ENCODE measurements at places on chromosomes 3 and 15.

- no peak for DNase-seq
These were observed 255.9 kb upstream of the CMC1 start for GRCh38 chr3:27985369-27986035.

- DNase-seq: no peak
These were observed 21.4 kb downstream of the XPC start for GRCh38 chr3:14156843-14157561.

- DNase-seq: no peak
These were observed 123.8 kb upstream of the PHLDB2 start for GRCh38 chr3:111735243-111735758.

DNA sequence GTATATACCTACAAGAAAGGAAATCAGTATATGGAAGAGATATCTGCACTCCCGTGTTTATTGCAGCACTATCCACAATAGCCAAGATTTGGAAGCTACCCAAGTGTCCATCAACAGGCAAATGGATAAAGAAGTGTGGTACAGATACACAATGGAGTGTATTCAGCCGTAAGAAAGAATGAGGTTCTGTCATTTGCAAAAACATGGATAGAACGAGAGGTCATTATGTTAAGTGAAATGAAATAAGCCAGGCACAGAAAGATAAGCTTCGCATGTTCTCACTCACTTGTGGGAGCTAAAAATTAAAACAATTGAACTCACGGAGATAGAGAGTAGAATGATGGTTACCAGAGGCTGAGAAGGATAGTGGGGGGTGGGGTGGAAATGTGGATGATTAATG is 53.1 kb downstream of the FAM81A start:
- peak; percentile 74 for DNase-seq

DNA sequence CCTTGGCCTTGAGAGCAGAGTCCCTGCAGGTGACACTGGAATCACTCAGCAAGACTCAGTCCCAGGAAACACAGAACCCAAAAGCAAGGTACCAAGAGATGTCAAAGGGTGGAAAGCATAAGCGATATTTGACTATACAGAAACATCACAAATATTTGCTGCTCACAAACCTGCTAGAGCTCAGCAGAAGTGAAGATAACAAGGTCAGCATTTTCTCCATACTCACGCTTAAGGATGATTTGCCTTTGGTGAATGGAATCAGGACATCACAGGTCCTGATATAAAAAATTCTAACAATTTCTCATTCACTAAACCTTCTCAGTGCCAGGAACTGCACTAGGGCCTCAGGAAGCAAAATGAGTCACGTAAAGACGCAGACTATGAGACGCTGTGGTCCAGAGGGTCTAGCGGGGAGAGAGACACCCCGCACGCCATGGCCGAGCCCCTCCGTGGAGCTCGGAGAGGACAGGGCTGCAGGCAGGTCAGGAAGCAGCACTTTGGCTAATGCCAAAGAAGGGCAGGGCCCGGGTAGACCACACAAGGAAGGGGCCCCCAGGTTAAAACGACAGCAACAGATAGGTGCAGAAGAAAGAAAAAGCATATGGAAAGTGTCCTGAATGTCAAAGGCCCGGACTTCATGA is 10.7 kb downstream of the PCSK6 start:
- DNase-seq: no peak

DNA sequence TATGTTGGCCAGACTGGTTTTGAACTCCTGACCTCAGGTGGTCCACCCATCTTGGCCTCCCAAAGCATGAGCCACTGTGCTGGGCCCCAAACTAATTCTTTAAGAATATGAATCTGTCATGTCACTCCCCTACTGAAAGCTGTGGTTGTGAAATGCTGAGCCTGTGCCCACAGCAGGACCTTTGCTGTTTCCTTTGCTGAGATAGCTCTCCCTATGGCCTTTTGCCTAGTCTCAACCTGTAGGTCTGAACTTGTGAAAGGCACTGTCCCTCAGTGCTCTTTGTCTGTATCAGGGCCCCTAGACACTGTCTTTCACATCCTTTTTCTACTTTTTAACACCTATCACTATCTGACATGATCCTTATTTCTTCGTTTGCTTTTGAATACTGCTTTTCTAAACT is 62.7 kb upstream of the CCR4 start:
- DNase-seq: no peak

GRCh38 chr3:69716119-69716518 is 23.1 kb upstream of the MITF start:
- no peak for DNase-seq

DNA sequence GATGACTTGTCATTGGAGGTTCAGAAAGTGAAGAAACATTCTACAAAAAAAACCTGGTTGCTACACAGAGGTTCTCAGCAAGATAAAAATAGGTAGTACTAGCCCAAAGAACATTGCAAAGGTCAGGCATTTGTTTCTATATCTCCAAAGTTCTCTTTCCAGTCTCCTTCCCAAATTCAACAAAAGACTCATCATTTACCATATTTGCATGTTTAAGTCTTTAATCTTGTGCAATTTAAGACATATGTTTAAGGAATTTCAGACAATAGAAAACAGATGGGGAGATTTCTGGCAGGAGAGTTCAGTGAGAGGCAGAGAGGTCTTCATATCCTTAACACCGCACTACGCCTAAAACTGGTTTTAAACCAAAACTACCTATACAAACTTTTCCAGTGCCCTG is 173.8 kb upstream of the THBS1 start:
- no peak for DNase-seq

DNA sequence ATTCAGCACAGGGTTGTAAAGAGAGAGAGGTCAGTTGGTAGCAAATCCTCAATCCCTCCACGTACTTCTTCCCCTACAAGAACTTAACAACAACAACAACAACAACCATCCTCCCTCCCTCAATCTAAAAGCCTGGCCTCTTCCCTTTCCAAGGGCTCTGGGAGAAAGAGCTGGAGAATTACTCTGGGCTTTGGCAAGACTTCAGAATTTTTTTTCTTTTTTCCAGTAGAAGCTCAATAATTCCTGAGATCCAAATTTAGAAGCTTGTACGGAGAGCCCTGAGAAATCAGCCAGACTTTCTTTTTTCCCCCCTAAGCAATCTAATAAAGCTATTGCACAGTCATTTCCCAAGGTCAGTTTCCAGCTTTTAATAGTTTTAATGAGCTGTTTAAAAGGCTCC is 95.8 kb upstream of the CACNA2D3 start:
- no peak for DNase-seq

DNA sequence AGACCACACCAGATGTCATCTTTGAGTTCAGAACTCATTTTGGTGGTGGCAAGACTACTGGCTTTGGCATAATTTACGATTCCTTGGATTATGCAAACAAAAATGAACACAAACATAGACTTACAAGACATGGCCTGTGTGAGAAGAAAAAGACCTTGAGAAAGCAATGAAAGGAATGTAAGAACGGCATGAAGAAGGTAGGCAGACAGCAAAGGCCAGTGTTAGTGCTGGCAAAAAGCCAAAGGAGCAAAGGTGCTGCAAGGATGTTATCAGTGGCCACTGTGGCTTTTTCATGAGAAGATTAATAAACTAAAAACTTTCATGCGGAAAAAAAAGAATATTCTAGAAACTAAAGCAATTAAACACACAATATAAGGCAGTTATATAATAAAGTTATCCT is 21.9 kb downstream of the AAGAB start:
- DNase-seq: no peak

- no peak for DNase-seq
These were observed 61.4 kb downstream of the CHRNA7 start for GRCh38 chr15:32091505-32092380.

GRCh38 chr3:149163066-149163465 is 33.6 kb downstream of the HPS3 start:
- DNase-seq: no peak

- DNase-seq: no peak
These were observed 253.8 kb downstream of the FAM43A start for GRCh38 chr3:194939532-194939909.

GRCh38 chr15:58139276-58139988 is 1.3 kb downstream of the AQP9 start:
- DNase-seq: no peak

DNA sequence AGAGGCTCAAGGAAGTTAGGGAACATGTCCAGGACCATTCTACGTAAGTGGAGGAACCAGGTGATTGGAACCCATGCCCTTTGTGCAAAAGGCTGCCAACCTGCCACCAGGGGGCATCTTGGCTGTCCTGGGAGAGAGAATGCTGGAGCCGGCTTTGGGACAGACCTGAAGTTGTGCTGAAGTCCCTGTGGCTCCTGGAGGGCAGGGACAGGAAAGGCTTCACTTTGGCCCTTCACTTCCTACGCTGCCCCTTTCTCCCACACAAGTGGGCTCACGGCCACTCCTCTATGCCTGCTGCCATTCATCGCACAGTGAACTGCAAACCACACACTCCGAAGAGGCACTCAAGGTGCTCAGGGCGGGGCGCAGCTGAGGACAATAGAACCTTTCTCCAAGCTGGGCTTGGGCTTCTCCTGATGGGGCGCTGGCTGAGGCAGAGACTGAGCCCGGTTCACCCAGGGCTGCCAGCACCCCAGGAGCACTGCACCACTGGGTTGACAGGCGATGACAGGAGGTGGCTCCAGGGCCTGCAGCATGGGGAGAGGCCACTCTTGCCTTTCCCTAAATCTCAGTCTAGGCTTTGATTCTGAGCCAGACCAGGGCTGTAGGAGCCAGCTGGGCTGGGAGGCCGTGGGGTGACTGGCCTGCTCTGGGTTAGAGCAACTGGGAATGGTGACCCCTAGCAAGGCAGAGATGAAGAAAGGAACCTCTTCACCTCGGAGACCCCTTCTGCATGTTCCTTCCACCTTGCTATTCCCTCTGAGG is 8.4 kb downstream of the SHF start:
- DNase-seq: no peak

- no peak for DNase-seq
These were observed 199.5 kb downstream of the KLF13 start for GRCh38 chr15:31525988-31526665.

DNA sequence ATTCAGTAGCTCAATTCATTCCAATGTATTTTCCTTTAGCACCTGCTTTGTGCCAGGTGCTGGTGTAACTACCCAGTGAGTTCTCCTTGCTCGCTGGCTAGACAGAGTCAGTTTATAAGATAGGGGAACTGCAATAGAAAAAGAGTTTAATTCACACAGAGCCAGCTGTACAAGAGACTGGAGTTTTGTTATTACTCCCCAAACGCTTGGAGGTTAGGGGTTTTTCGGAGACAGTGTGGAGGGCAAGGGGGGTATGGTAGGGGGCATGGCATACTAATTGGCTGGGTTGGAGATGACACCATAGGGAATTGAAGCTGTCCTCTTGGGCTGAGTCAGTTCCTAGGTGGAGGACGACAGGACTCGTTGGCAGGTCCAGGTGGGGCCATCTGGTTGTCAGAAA is 5.4 kb upstream of the CFAP91 start:
- DNase-seq: no peak

- DNase-seq: no peak
These were observed 315.4 kb upstream of the LRRC3B start for GRCh38 chr3:26307192-26307591.

DNA sequence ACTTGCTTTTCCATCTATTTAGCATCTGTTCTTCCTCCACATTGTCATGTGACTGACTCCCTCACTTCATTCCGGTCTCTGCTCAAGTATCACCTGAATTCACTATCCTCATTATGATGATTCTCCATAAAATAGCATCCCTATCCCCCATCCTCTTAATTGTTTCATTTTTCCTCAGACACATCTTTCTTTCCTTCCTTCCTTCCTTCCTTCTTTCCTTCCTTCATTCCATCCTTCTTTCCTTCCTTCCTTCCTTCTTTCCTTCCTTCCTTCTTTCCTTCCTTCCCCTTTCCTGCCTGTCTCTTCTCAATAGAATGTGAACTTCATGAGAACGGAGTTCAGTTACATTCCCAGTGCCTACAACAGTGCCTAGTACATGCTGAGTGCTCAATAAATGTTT is 32.6 kb upstream of the MTHFS start:
- no peak for DNase-seq

GRCh38 chr3:94234177-94234788 is 171.4 kb downstream of the NSUN3 start:
- DNase-seq: peak; percentile 4

GRCh38 chr3:6697722-6698121 is 163.2 kb upstream of the GRM7 start:
- no peak for DNase-seq

DNA sequence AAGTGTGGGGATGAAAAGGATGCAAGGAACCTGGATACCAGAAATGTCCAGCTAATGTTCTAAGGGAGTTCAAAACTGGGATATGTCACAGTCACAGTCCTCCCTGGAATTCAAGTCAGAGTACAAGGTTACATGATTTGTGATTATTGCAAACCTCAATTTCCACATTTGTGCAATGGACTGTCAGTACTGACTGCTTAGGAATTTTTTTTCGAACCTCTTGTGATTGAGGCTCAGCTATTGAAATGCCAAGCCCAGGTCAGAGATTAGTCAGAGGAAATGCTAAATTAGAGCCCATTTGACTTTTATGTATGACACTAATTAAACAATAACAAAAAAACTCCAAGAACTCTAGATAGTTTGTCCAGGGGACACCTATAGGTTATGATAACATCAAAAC is 210.2 kb downstream of the THSD4 start:
- DNase-seq: no peak

DNA sequence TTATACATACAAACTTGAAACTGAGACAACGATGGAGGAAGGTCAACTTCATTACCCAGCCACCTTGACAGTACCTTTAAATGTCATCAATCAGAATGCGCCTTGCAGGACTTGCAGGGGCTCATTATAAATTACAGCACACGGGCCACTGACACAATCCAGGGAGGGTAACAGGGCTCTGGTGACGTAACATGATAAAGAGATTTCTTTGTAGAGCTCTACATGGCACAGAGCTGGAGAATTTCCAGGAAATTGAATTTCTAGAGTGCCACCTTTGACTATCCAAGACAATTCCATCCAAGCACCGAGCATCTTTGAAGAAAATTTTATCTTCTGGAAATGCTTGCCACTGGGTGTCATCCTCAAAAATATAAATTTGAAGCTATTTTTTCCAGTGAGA is 486.0 kb downstream of the FOXP1 start:
- DNase-seq: no peak

GRCh38 chr3:8607234-8608040 is 37.2 kb downstream of the SSUH2 start:
- DNase-seq: no peak

- no peak for DNase-seq
These were observed 31.5 kb upstream of the FAM81A start for GRCh38 chr15:59406446-59406845.

- DNase-seq: no peak
These were observed 481 bp downstream of the AP4E1 start for GRCh38 chr15:50909010-50909317.

- DNase-seq: no peak
These were observed 579.5 kb downstream of the EPHB1 start for GRCh38 chr3:135374571-135374970.

- DNase-seq: no peak
These were observed 14.6 kb downstream of the HEMK1 start for GRCh38 chr3:50583897-50584296.

- no peak for DNase-seq
These were observed 479.9 kb downstream of the GRM7 start for GRCh38 chr3:7340795-7341194.

GRCh38 chr3:176087066-176087697 is 1110.1 kb downstream of the TBL1XR1 start:
- DNase-seq: no peak

All from NCI-H1105 (cell line).